AG09309 (cell line): ENCODE measurements at places on chromosomes 2 and 18.

GRCh38 chr2:145596416-145596815 lies 1076.5 kb upstream of the ZEB2 start:
- DNase-seq, result no peak

- no peak for DNase-seq
Observed at GRCh38 chr2:106982350-106982749, 96.4 kb upstream of the ST6GAL2 start.

DNA sequence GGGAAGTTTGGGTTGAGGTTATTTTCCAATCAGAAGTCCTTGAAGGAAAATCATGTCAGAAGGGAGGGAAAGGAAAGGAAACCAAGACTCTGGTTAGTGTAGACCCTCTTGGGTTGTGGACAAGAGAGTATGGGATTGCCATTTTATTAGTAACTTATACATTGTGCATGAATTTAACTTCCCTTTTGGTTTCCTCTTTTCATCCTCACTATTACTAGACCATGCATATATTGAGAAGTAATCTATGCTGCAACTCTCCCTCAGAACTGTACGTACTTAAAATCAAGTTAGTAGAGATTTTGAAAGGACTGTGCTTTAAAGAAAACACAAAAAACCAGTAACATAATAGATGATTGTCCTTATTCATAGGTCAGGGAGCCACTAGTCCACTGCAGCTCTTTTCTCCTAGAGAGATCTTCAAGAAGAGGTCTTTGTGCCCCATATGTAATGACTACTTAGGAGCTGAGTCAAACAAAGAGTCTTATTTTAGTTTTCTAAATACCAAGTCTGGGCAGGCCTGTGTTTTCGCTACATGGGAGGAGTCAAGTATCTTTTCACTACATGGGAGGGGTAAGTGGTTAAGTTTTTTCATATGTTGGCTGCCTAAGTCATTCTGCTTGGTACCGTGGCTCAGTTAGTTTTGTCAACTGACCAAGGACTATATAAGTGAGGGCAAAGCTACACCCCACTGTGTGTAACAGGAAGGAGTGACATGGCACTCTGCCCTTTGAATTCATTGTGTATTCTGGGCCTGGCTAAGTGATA lies 25.2 kb upstream of the FAM117B start:
- DNase-seq, result no peak

- DNase-seq, result no peak
Observed at GRCh38 chr2:135048122-135048521, 875 bp upstream of the MAP3K19 start.

- DNase-seq, result peak; percentile 42
Observed at GRCh38 chr2:191976436-191976835, 129.5 kb upstream of the CAVIN2 start.

GRCh38 chr2:240435457-240435947 lies at the start of gene GPC1:
Gene GPC1, plus strand, starts transcription at chr2:240435663. Its CDS starts 256 bp downstream, at chr2:240435919.
- peak; percentile 32 for DNase-seq

DNA sequence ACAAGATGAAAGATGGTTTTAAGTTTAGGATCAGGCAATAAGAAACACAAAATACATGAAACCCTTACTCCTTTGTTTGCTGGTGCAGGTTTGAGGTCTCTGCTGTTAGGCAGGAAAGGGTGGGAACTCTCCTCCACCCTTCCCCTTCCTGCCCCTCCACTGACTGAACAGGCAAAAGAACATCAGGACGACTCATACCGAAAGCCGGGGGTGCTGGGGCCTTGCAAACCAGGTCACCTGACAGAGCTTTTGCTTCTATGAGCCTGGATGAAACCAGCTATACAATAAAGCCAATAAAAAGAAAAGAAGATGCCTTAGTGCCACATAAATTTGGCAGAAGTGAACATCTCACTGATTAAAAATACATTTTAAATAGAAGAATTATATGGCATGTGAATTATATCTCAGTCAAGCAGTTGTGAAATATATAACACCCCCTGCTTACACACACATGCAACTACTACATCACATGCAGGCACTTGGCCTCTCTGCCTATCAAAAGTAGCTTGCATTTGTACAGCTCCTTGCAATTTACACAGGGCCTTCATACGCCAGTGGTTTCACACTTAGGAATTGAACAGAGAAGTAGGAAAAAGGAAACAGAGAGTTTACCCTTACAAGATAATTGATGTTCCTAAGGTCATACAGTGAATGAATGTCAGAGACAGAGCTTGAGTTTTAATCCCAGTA lies 215.1 kb upstream of the TRIB2 start:
- no peak for DNase-seq

DNA sequence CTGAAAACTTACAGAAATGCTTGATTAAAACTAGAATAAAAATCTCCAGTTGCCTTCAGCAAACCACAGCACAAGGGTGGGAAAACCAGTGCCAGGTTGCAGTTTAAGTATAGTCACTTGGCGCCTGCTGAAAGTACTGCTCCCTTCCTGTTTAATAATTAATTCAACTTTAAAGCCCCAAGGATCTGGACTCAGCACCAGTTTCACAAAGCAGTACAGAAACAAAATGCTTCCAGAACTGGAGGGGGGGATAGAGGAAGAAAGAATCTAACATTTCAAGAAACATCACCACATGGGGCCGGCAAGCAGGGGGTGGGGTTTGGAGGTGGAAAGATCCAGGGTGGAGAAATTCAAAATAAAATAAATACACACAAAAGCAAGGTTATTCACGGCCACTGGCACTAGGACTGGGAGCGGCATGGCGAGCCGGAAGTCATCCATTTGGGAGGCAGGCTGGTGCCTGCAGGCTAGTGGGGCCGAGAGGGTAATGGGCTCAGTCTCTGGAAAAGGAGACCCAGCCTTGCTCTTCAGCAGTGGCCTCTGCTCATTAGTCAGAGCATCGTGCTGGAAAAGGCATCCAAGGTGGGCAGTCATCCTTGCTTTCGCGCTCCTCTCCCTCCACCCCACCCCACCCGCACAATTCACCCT lies 85.8 kb downstream of the POU3F3 start:
- DNase-seq, result no peak

GRCh38 chr2:233486357-233486756 lies 80.2 kb downstream of the USP40 start:
- DNase-seq, result no peak

DNA sequence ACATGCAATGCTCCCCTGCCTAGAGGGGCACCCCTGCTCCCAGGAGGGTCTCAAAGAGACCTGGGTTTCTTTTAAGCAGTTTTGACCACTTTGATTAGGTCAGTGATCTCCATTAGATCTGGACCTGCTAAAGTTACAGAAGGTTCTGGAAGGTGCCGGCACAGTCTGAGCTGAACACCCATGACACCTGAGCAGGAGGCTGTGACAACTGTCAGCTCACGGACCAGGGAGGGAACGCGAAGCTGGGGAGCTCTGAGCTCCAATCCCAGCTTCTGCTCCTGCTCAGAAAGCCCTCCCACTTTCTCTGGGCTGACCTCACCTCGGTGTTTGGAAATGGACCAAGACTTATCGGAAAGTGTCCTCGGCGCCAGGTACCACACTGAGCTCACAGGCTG lies 113.8 kb downstream of the NFATC1 start:
- DNase-seq, result no peak

DNA sequence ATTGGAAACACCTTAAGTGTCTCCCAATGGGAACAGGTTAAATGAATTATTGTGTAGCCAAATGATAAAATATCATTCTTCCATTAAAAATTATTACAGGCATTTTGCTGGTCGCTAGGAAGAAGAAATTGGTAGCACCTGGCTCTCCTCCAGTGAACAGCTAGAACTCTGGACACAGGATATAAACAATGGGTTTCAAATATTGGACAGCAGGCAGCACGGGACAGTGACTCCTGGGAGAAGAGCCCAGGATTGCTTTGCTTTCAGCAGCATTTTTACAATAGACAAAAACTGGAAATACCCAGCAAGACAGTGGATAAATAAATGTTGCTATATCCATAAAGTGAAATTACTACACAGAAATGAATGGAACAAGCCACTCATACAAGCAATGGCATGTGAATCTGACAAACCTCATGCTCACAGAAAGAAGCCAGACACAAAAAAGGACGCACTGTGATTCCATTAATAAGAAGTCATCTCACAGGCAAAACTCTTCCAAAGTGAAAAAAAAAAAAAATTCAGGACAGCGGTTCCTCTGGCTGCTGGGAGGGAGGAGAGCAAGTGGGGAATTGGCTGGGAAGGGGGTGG lies 50.5 kb downstream of the LAMA1 start:
- DNase-seq, result no peak

- no peak for DNase-seq
Observed at GRCh38 chr2:60541056-60541651, 12.3 kb downstream of the BCL11A start.

- DNase-seq, result no peak
Observed at GRCh38 chr2:175990099-175990498, 12.0 kb downstream of the LNPK start.

DNA sequence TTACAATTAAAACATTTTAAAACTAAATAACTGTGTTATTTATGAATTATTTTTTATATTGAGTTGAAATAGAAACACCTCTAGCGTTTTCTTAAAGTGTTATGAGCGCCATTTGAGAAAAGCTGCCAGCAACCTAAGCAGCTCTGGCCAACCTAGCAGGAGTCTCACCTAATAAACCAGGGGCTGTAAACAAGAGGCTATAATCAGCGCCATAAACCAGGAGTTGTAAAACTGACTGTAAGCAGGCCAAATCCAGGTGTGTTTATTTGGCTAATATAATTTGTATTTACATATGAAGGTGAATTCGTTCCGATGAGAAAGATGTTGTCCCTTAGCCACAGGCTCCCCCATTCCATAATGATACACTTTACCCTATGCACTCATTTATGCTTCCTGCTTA lies 34.7 kb downstream of the LRRTM1 start:
- no peak for DNase-seq

DNA sequence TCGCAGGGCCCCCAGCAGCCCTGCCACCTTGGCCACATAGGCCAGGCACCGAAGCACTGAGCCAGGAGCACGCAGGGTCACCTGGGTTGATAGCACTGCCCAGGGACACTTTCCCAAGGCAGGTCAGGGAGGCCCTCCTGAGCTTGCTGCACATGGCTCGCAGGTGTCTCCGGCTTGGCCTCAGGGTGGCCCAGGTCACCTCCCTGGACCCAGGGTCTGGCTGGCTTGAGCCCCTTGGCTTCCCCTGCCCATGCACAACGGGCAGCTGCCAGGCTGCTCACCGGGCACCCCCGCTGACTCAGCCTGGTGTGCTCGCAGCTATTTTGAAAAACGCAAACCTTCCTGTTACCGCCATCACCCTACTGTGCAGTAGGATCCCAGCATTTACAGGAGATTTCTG lies 502.3 kb downstream of the EIPR1 start:
- DNase-seq, result no peak

- DNase-seq, result no peak
Observed at GRCh38 chr2:5328826-5329225, 363.4 kb upstream of the SOX11 start.

DNA sequence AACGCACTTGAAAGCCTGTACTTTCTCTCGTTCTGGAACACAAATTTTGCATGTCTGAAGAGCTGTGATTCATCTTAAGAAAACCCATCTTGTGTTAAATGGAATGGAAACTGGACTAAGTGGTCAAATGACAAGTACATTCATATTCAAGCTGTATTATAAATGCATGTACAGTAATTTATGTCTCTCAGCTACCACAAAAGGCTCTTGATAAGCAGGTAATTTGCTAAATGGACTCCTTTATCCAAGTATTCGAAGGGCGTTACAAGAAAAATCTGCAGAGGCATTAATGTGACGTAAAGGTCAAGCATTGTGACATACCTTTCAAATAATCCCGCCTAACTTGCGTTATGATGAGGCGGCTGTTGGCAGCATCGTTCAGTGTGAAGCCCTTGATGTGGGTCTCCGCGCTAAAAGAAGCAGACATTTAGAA lies 66.6 kb downstream of the ABCG8 start:
- DNase-seq, result no peak

DNA sequence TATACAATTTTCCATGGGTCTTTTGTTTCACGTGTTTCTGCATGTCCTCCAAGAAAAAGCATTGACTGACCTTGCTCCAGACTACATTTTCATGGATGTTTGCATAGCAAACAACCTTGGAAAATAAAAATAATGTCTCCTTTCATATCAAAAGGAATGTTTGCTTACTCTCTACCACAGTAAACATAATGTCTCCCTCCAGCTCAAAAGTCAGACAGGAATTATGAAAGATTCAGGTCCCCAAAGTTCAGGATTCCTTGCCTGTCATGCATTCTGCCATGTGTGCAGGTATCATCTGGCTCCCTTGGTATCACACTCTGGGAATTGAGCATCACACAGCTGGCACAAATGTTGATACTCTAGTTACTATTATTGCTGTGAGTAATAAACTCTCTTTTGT lies 103.1 kb upstream of the ZC3H15 start:
- no peak for DNase-seq

GRCh38 chr2:85089585-85089984 lies 43.6 kb upstream of the TCF7L1 start:
- no peak for DNase-seq

GRCh38 chr2:237060534-237061312 lies 25.0 kb upstream of the COPS8 start:
- no peak for DNase-seq

DNA sequence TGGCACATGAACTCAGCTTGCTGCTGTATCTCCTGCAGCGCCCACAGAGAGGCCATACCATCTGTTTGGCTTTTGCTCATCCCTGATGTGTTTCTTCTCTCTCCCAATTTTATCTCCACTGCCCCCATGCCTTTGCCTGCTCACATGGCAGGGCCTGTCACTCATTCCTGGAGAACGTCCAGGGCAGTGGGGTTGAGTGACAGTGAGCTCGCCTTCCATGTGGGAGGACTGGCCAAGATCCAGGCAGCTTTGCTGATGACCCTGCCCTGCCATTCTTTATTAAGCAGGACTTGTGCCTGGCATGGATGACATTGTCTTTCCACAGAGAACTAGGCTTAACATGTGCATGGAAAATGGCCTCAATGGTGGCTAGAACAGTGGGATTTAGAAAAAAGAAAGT lies 230.5 kb upstream of the THSD7B start:
- DNase-seq, result no peak

- no peak for DNase-seq
Observed at GRCh38 chr2:8827729-8828128, 9.7 kb downstream of the KIDINS220 start.

DNA sequence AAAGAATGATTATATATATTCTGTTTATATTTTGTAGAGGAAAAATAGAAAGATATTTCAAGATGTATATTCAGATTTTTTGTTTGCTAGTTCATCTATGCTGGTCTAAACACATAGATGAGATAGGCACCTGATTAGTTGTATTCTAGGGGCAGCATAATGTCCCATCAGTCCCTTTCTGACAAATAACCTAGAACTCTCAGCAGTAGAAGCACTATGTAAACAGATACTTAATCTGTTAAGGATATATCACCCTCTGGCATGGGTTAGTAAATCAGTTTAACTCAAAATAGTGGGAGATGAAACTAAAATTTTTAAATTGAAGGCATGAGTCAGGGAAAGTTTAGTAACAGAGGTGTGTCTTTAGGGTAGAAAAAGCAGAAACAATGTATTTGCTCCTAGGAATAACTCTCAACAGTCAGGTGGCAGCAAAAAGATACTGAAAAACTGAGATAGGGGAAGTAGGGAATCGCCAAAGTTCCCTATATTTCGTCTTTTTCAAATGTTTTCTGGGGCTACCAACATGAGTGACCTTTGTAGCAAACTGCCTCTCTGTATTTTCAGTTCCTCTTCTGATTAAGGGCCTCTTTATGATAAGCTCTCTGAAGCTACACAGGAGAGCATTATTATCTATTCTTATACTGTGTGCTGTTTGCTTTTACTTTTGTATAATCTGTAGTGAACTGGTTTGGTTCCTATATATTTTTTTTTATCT lies 5.7 kb downstream of the PPP1R1C start:
- DNase-seq, result no peak
